ENCODE measurements at places on chromosomes 6 and 20.
A peak's percentile ranks its signal among the peaks of the same experiment; 100 is the strongest.

- no peak for DNase-seq
Observed at GRCh38 chr6:158154816-158155215, 13.2 kb downstream of the SERAC1 start.

- no peak for DNase-seq
Observed at GRCh38 chr20:17905544-17905943, 63.0 kb downstream of the SNX5 start.

GRCh38 chr6:12896208-12896733, 179.7 kb downstream of the PHACTR1 start:
- no peak for DNase-seq

GRCh38 chr20:53085720-53086119, 113.6 kb downstream of the TSHZ2 start:
- no peak for DNase-seq

- no peak for DNase-seq
Observed at GRCh38 chr6:105330913-105331312, 72.0 kb downstream of the PREP start.

DNA sequence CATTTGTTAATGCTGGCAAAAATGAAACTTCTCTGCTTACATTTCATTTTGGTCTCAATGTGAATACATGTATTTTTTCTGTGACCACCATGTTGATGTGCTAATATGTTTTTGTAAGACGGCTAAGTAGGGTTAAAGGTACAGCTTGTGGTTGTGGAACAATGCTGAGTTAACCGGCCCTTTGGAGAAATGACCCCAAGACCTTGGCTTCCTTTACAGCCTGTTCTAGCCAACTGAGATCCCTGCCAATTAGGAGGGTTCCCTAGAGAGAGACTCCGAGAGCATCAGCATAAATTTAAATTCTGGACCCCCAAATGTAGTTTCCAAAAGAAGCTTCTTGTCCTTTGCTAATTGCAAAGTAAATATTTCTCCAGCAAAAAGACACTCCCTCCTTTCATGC, 44.4 kb downstream of the RSPO3 start:
- no peak for DNase-seq

DNA sequence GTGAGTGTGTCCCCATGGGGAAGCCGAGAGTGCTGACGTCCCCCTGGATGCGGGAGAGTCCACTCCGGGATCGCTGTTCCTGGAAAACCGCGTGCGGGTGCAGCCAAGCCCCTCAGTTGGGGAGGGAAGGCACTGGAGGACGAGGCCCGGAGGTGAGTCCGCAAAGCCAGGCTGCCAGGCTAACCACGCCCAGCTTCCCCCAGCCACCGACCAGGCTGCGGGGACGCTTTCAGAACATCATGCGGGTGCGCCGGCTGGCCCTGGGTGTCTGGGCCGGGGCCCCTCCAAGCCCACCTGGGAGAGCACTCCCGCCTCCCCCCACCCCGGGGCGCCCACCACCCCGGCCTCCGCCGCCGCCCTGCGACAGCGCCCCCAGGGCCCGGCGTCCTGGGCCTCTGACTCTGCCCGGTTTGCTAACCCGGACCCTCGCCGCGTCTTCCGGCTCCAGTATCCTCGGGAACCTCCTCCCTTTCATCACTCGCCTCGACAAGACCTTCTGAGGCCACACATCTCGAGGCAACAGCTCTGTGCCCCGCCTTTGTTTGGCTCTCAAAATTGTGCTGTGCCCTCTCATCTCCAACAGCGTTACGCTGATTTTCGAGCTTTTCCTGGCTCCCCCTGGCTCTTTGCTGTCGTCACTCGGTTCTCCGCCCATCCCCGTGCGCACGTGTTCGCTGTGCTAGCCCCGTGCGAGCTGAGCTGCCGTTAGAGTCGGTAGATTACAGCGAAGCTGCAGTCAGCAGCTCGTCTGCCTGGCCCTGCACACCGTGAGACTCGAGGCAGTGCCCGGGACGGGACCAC, 47.1 kb upstream of the ENTPD6 start:
- DNase-seq: peak; percentile 69

GRCh38 chr6:84182001-84182400, 45.4 kb downstream of the CEP162 start:
- DNase-seq: no peak

DNA sequence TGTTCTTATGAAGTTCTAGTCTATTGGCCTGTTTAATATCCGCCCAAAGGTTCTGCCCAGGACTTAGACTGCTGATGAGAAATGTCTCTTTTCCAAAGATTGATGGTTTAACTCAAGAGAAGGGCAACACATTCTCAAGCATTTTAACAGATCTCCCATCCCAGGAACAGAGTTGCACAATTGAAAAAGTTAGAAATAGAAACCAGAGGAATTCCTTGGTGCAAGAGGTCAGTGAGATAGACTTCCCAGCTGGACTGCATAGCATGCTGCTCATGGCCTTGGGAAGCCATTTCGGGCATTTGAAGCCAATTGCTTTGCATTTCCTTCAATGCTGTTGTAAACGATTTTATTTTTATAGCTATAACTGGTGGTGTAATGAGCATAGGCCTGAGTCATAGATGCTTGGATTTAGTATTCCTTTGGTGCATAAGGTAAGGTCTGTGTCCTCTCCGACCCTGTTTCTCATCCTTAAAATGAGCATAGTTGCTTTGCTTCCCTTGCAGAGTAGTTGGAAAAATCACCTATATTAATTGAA, 292.2 kb upstream of the JAG1 start:
- DNase-seq: no peak

- DNase-seq: no peak
Observed at GRCh38 chr20:5282561-5282960, 34.2 kb downstream of the PROKR2 start.
